ENCODE measurements at places on chromosomes 4 and X. TPM values are rescaled to one million over a fixed set of nuclear protein-coding genes. Genes with fewer than 3 reads are reported as not detected.
A peak's percentile ranks its signal among the peaks of the same experiment; 100 is the strongest.

The IL2RG gene
- polyA plus RNA-seq = 3.1 TPM

The ANXA3 gene
- polyA plus RNA-seq = 33.7 TPM

The NR3C2 gene
- polyA plus RNA-seq = 8.7 TPM

DNA sequence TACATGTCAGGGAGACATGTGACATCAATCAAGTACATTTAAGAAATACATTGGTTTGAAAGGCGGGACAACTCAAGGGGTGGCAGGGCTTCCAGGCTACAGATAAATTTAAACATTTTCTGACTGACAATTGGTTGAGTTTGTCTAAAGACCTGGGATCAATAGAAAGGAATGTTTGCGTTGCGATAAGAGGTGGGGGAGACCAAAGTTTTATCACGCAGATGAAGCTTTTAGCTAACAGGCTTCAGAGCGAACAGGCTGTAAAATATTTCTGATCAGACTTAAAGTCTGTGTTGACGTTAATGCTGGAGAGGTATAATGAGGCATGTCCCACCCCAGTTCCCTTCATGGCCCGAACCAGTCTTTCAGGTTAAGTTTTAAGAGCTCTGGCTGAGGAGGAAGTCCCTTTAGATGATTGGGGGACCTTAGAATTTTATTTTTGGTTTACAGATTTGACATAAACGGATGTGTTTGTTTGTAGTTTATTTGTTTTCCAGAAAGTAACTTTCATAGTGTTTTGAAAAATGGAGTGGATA, 346.7 kb upstream of the RASGEF1B start:
- peak; percentile 12 for DNase-seq

DNA sequence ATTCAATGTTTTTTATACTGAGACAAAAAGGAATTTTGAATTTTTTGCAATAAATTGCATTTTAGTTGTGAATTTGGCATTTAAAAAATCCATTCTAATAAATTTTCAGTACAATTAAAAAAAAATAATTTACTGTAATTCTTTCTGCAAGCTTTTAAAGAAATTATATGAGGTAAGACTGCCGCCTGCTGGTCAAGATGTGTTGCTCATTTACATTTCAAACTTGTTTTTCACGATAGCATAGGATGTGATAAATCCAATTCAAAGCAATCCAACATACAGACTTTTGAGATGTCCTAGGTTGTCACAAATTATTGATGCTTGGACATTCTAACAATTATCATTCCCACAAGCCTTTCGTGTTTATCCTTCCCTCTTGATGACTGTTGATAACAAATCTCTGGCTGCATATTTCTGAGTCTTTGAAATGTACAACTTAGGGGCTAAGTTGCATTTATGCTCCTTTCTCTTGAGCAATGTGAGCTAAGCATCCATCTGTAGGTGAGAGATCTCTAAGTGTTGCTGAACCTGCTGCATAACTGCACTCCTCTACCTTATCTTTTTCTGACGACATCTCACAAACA, 21.7 kb upstream of the MFAP3L start:
- DNase-seq = no peak

The GATA1 gene
- not detected for polyA plus RNA-seq

The MYOZ2 gene
- polyA plus RNA-seq = 0.77 TPM

- DNase-seq = no peak
Measured at GRCh38 chrX:23134136-23134535, 134.4 kb downstream of the DDX53 start.

The DKK2 gene
- 0.19 TPM for polyA plus RNA-seq

The REELD1 gene
- 0.58 TPM for polyA plus RNA-seq

GRCh38 chrX:2819345-2820135, 9.2 kb upstream of the GYG2 start:
- no peak for DNase-seq

The AFP gene
- 11.6 TPM for polyA plus RNA-seq

DNA sequence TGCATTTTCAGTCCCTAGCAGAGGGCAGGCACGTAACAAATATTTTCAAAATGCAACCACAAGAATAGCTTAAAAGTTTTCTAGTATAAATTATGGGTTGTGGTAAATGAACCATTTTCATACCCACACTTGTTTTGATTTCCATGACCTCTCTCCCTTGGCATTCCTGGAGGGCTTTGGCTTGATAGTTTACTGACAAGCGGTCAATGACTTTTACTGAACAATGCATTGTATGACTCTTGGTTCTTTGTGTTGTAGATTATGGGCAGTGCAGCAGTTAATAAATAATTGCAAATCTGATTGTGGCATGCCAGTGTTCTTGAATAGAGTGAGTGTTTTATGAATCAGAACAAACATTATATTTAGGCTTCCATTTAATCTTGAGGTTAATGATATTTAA, 285.2 kb upstream of the ARX start:
- DNase-seq = peak; percentile 6

The UBE2D3 gene
- polyA plus RNA-seq = 173 TPM

The SSX7 gene
- polyA plus RNA-seq = not detected

DNA sequence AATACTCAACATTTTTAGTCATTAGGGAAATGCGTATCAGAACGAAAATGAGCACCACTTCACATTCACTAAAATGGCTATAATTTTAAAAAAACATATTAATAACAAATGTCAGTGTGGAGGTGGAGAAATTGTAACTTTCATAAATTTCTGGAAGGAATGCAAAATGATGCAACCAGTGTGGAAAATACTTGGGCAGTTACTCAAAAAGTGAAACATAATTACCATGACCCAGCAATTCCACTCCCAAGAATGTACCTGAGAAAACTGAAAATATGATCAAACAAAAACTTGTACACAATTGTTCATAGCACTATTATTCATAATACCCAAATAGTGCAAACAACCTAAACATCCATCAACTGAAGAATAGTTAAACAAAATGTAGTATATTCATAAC, 76.1 kb upstream of the FAM241A start:
- DNase-seq = no peak

The CSAG1 gene
- polyA plus RNA-seq = not detected

The DLG3 gene
- 14.2 TPM for polyA plus RNA-seq

DNA sequence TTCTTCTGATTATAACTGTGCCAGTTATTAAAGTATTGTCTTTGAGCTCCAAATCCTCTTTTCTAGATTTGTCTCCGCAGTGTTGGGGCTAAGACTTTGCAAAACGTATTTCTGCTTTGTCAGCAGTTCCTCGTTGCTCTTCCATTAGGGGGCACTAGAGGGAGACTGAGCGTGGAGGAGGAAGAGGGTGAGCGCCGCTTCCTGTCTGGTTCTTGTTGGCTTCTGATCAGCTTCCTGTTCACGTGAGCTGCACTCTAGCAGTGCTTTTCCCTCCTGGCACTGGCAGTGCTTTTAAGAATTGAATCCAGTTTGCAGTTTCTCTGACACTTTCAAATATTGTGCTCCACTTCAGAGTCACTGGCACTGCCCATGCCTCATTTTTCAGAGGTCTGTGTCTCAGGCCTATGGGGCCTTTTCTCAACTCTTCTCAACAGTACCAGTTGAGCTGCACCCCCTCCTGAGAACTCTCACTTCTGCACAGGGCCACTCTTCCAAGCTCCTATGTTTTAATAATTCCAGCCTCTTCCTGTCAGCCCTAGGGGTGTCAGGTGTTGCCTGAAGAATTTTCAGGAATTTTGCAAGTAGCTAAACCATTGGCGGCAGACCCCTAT, 54.4 kb upstream of the LCORL start:
- DNase-seq = no peak

DNA sequence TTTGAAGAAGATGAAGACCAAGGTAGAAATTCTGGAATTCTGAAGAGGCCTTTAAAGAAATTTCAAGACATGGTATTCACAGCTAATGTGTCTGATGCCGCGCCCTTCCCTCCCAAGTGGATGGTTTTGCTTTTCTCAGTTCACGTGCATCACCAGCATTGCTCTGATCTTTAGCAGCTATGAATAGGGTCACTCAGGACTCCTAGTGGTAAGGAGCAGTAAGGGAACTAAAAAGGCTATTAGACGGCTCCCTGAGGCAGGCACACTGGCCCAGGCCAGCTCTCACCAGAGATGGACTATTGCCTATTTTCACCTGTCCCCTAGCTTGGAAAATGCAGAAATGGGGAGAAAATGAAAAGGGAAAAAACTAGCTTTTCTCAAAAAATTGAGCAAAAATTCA, 447.5 kb upstream of the RASGEF1B start:
- DNase-seq = no peak

- DNase-seq = no peak
Measured at GRCh38 chrX:7596822-7597221, 246.1 kb upstream of the VCX start.

DNA sequence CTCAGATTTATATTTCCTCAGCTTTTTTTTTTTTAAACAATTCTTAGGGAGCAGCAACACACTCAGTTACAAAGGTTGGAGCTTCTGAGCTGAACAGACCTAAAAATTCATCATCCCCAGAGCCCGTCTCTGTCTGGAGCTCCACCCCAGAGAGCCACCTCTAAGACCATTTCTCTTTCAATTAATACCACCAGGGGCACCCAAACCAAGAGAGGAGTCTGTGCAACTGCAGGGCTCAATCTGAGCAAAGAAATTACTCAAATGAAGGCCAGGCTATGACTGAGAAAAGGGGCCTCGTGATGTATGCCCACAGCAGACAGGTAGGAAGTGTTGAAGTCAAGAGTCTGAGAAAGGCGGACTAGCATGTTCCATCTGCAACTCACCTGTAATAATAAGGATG, 95.5 kb downstream of the C4orf51 start:
- DNase-seq = no peak

DNA sequence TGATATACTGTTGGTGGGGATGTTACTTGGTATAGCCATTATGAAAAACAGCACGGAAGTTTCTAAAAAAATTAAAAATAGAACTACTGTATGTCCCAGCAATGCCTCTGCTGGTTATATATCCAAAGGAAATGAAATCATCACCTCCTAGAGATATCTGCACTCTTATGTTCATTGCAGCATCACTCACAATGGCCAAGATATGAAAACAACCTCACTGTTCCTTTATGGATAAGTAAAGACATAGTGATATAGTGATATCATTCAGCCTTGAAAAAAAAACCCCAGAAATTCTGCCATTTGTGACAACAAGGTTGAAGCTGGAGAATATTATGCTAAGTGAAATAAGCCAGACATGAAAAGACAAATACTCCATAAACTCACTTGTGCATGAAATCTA, 543.8 kb upstream of the SLIT2 start:
- no peak for DNase-seq

GRCh38 chrX:12360383-12360782, 222.1 kb downstream of the FRMPD4 start:
- no peak for DNase-seq

DNA sequence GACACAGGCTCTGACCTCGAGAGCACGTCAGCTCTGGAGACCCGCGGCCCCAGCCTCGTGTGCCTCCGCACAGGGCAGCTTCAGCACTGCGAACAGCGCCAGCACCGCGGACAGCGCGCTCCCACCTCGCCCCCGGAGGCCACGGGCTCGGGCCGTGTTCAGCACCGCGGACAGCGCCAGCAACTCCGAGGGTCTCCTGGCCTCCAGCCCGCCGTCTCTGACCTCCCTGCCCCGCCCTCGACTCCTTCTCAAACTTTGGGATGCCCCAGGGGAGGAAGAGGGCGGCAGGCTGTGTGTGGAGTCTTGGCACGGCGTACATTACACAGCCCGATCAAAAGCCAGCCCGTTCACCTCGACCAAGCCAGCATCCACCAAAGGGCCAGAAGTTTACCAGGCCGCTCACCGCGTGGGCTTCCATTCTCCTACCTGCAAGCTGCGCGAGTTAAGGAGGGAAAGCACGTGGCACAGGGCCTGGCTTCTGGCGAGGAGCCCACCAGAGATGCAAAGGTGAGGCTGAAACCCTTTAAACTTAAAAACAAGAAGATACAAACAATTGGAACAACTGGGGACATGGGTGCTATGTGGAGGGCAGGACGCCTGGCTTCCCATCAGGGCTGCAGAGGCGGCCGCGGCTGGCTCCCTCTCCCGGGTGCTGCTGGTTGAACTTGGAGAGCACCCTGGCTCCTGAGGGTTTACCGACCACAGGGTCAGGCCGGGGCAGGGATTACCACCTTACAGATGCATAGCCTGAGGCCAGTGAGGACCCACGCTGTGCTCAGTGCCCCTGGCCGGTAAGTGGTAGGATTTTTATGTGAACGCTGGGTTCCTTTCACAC, 4.5 kb upstream of the NKX1-1 start:
- peak; percentile 71 for DNase-seq

- peak; percentile 61 for DNase-seq
Measured at GRCh38 chr4:186266729-186267456, 904 bp downstream of the F11 start.

GRCh38 chr4:151297170-151297569, 20.2 kb downstream of the PRSS48 start:
- no peak for DNase-seq

The NDUFB11 gene
- polyA plus RNA-seq = 215 TPM

DNA sequence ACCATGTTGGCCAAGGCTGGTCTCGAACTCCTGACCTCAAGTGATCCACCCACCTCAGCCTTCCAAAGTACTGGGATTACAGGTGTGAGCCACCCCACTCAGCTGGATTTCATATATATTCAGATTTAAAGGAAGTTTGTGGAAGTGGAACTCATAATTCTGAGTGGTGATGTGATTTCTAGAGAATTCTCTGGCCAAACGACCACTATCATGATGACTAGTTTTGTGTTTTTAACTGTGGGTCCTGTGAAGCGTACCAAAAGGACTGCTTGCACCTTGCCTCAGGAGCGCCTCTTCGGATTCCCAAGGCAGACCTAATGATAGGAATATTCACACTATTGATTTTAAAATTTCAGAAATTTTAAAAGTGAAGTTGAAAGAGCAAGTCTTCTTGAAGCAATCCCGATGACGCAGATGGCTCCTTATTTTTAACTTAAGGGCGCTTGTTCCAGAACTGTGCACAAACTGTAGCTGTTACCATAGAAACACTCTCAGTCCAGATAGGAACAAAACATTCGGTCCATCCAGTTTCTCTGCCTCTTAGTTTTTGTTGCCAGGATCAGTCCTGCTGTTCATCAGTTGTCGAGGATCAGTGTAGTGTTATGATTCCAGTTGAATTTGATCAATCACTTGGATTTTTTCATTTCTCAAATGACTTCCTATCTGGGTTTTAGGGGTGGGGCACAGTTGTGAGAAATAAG, 51.7 kb upstream of the CLCN4 start:
- no peak for DNase-seq

DNA sequence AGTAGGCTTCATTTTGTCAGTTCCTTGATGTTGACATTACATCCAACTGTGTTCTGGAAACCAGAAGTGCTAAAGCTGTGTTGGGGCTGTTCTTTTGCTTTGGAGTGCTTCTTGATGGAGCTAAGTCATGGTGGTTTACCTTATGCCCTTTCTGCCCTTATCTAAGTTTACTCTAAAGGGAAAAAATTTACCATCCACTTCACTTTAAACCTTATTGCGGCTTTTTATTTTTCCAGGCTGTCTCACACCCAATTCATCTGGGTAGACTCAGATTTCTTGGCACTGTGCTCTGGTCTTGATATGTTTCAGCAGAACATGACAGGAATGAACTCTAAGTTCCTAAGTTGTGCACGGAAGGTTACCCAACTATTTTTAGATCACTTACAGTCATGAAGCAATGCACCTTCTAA, 104.7 kb upstream of the TTC29 start:
- DNase-seq = no peak

GRCh38 chr4:179867300-179867878, 2375.8 kb upstream of the TENM3 start:
- DNase-seq = peak; percentile 72
